ENCODE measurements at places on chromosomes 5 and 9.
A peak's percentile ranks its signal among the peaks of the same experiment; 100 is the strongest.

DNA sequence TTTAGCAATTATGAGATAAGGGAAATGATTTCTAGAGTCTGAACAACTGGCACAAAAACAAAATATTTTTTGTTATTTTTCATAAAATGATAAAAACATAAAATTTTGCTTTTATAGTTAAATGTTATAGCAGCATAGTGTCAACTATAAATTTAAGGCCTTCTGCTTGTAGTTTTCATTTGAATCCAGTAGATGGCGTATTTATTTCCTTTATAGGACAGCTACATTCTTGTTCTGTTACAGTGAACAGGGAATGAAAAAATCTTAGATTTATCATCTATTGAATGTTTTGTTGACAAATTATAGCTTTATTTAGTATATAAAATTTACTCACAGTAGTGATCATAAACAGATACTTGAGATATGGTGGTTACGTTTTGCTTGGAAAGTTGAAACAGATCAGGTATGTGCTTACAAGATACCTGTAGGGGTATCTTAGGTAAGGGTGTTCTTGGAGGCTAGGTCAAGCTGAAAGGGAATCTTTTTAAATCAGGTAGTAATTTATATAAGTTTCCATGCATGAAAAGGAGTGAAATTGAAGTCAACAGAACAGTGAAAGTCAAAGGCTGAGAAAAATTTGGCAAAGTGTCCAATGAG lies 239.3 kb upstream of the GRIN3A start:
- no peak for DNase-seq

- DNase-seq = no peak
Measured at GRCh38 chr9:98185021-98185567, 7.3 kb downstream of the CORO2A start.

DNA sequence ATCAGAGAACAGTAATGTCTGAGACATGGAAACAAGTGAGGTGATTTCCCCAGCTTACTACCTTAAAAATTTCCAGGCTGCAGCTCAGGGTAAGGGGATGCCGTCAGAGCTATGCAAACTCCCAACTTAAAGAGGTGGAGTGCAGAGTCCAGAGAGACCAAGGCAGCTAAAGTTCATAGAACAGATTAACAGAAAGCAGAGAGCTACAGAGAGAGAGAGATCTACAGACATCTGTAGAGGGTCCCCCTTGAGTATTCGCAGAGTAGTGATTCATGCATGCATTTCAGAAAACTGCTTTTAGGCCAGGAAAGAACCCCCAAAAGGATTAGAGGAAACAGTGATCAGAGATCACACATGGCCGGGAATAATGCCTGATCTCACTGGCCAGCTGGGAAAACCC lies 306.2 kb upstream of the PUM3 start:
- no peak for DNase-seq

DNA sequence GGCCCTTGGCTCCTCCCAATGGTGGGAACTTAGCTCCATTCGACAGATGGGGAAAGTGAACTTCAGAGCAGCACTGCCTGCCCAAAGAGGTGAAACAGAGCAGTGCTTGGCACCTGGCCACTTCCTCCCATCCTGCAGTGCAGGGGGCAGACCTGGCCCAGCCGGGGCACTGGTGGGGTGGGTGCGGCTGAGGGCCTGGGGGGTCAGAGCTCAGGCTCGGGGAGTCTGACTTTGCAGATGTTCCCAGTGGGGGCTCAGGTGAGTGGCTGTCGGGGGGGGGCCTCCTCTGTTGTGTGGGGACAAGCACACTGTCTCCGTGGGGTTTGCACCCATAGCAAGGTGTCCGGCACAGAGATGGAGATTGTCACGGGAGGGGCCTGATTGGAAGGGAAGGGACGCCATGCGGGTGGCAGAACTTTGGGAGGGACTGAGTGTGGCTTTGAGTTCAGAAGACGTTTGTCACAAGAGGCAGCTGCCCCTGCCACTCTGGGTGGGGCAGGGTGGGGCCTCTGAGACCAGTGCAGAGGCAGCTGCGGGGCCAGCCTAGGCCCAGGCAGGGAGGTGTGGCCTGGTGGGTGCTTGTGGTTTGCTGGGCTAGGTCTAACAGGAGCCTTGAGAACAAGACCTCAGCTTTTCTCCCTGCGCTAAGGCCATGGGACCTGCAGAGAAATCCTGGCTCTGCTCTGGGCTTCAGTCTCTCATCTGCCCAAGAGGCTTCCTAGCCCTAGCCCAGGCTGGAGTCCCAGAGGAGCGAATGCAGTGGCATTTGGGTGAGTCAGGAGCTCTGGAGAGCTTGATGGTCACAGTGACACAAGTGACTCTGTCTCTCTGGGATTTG lies 2.5 kb downstream of the MYMK start:
- DNase-seq = no peak

DNA sequence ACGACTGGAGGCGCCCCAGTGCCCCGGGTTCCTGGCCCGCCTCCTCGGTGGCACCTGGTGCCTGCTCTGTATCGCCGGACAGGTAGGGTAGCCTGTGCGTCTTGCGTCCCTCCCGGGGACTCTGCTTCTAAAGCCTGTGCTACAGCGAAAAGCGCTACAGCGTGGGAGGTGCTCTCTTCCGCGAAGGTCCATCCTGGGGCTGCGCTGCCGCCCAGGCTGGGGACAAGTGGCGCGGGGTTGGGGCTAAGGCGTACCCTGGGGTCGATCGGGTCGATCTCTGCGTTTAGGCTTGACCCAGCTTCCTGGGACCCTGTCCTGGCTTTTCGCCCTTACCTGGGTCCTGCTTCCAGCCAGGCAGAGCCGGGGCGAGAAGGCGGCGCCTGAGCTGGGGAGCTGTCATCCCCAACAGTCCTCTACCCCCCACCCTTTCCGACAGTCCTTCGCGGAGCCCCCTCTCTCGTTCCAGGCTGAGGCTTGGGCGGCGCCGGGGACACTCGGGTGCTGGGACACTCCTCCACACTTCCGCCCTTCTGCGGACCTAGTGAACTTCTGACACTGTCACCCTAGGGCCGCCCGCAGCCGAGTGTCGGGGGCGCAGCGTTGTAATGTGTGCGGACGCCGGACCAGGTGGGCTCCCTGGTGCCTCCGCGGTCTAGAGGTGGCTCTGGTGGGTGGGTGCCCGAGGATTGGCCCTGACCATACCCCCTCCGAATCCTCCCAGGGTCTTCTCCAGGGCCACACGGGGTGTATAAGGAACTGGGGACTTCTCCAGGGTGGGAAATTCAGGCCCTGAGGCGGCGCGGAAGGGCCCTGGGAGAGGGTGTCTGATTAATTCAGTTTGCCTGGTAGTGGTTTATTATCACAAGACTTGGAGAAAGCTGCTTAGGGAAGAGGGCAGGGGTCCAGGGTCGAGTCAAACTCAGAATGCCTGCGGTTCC lies 328.2 kb downstream of the SH3GL2 start:
- no peak for DNase-seq

GRCh38 chr5:8053270-8053669 lies 184.3 kb downstream of the MTRR start:
- no peak for DNase-seq

- no peak for DNase-seq
Measured at GRCh38 chr9:110807956-110808598, 139.5 kb downstream of the MUSK start.

DNA sequence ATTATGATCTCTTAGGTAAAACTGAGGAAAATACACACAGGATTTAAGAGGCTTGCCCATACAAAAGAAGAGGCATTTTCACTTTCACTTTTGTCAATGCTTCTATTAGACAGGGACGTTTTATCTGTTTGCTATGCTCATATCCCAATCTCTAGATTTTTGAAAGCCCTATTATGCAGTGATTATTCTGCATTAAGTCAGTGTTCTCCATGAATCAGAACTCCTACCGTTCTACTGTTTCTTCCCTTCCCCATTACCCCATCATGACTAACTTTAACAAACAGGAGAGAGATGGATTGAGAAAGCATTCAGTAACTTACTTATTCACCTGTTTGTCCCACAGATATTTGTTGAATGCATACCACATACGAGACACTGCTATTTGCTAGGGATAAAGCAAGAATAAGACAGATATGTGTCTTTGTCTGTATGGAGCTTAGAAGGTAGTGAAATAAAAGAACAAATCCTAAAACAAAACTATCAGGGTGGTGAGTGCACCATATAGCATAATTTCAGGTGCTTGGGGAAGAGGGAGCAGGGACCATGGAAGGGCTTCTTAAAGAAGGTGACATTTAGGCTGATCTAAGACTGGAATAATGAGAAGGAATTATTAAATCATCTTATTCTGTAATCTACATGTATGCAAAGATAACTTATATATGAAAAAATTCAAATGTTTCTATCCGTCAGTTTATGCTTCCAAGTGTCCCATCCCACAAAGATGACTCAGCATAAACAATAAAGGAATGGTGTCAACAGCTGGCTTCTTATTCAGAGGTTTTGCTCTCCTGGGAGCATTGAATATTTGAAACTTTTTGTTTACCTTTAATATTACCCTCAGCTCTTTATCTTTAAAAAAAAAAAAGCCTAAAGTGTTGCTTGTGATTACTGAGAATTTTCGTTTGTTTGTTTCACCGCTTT lies 328.1 kb downstream of the HINT1 start:
- DNase-seq = no peak

DNA sequence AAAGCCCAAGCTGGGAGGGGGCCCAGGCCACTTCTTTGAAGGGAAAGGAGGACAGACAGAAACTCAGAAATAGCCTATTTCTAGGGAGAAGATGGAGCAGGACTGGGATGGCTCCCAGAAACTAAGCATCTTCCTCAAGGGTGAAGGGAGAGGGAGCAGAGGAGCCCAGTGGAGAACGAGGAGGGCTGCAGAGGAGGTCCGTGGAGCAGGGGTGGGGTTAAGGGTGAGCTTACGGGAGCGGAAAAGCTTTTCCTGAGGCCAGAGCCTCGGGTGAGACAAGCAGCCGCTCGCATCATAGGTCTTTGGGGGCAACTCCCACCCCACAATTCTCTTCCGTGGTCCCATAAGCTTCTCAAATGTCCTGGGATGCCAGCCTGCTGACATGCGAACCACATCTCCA lies 127.1 kb upstream of the PHYKPL start:
- no peak for DNase-seq

GRCh38 chr9:79700607-79701360 lies 129.0 kb downstream of the TLE4 start:
- no peak for DNase-seq

DNA sequence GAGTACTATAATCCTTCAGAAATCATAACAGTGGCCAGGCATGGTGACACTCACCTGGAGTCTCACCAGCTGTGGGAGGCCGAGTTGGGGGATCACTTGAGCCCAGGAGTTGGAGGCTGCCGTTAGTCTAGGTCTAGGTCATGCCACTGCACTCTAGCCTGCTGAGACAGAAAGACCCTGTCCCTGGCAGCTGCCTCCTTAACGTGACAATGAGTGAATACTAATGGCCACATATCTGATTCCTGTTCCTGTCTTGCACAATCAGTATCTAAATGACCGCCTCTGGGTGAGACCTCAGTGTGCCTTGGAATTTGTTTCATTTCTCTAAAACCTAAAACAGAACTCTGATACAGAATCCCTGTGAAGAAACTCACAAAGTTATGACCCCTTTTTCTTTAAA lies 131.0 kb upstream of the DAB2 start:
- DNase-seq = no peak

DNA sequence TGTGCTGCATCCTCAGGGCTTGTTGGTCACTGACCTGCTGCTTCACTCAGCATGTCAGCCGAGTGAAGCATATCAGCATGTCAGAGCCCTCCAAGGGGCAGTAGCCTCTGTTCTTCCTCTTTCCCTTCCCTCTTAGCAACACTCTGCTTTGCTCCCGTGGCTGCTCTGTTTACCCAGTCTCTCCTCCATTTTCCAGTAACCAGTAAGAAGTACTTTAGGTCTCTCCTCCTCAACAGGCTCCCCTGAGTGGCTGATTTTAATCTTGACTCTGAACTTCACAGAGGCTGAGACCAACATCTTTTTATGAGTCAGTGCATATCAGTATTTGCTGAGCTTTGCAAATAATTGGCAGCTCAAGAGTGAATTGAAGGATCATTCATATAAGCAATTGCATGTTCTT lies 18.6 kb upstream of the ADRB2 start:
- no peak for DNase-seq

DNA sequence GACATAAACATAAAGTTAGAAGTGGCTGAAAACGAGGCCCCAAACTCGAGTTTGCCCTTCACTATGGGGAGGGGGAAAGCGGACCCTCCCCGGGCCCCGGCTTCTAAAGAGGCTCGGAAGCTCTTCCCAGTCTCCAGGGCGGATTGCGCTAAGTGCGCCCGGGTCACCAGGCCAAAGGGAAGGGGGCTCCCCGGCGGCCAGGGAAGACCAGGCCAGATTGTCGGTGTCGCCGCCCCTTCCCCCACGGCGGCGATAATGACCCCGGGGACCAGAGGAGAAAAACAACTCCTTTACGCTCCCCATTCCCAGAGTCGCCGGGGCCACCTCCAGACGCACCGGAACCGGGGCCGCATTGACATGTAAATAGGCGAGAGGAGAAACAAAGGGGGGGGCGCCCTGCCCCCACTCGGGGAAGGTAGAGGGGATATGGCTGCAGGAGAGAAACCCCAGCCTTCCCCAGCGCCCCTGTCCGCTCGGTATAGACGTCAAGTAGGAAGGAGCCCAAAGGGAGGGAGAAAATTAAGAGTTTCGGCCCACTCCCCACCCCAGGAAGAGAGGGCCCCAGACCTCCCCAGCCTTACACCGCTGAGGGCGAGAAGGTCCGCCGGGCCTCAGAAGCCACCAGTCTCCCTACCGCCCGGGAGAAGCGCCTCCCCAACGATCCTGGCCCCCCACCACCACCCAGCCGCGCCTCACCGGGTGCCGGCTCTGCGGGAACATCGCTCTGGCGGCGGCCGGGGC lies 1.7 kb downstream of the TLE1 start:
- DNase-seq = peak; percentile 17

DNA sequence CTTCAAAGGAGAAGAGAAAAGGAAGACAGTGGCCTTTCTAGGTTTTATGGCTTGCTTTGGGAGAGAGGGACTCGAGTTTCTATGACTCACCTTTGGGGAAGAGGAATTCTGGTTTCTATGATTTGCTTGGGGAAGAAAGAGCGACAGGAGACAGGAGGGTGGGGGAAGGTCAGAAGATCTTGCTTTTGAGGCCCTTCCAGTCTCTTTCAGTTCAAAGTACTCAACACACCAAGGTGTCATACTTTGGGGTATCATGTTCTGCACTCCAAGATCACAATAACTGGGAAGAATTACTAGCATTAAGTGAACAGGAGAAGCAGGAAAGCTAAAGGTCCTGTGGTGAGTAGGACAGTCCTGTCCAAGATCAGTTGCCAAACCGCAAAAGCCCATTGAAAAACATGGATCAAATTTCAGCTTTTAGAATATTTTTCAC lies 324.5 kb downstream of the ARHGEF28 start:
- no peak for DNase-seq

GRCh38 chr9:110531776-110532175 lies 47.8 kb downstream of the SVEP1 start:
- DNase-seq = no peak

DNA sequence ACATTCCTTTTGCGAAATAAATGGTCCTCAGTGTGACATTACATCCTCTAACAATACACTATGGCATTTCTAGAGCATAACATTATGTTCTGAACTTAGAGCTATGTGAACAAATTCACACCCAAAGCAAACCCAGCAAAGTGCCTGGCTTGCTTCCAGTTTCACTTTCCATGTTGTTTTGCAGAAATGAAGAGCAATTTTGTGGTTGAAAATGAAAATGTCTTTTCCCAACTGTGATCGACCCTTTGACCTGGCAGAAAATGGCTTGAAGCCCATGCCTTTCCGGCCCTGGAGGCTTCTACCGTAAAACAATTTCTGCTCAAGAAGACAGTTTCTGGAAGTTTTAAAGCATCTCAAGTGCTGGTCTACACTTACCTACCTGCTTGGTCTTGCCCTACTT lies 344.7 kb upstream of the RGMB start:
- DNase-seq = no peak

- DNase-seq = no peak
Measured at GRCh38 chr5:125012727-125013451, 266.4 kb upstream of the ZNF608 start.

- DNase-seq = no peak
Measured at GRCh38 chr9:69400470-69400869, 75.5 kb downstream of the ENTREP1 start.

- DNase-seq = no peak
Measured at GRCh38 chr9:78218890-78219289, 17.0 kb upstream of the CEP78 start.

Measured in activated T-cell treated with anti-CD3 and anti-CD28 coated beads, Interleukin-2, amount 50 U/mL, for 48 hours (primary cell).